ENCODE measurements at places on chromosomes 12 and 14. TPM values are rescaled to one million over a fixed set of nuclear protein-coding genes. Genes with fewer than 3 reads are reported as not detected.

The YARS2 gene
- total RNA-seq: 20.2 TPM

DNA sequence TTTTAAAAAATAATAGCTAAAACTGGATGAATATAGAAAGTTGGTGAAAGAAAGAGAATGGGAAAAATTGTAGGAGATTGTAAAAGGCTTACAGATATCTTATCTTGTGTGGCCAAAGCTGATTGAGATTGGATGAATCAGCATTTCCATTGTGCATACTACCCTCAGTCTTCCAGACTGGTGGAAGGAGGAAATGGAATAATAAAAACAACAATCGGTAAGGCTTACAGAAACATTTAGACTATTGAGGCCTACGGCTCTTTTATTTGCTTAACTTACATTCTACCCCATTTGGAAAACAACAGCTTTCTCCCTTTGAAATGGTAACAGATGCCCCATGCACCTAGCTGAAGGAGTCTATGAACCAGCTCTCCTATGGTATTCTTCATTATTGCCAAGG, 129.8 kb downstream of the PTPRB start:
- H3K27ac ChIP-seq: no peak overlapping the region
- no peak overlapping the region for H3K4me3 ChIP-seq
- no peaks in the 10 kb centered on the region for H3K4me1 ChIP-seq
- H3K36me3 ChIP-seq: no peaks in the 10 kb centered on the region

DNA sequence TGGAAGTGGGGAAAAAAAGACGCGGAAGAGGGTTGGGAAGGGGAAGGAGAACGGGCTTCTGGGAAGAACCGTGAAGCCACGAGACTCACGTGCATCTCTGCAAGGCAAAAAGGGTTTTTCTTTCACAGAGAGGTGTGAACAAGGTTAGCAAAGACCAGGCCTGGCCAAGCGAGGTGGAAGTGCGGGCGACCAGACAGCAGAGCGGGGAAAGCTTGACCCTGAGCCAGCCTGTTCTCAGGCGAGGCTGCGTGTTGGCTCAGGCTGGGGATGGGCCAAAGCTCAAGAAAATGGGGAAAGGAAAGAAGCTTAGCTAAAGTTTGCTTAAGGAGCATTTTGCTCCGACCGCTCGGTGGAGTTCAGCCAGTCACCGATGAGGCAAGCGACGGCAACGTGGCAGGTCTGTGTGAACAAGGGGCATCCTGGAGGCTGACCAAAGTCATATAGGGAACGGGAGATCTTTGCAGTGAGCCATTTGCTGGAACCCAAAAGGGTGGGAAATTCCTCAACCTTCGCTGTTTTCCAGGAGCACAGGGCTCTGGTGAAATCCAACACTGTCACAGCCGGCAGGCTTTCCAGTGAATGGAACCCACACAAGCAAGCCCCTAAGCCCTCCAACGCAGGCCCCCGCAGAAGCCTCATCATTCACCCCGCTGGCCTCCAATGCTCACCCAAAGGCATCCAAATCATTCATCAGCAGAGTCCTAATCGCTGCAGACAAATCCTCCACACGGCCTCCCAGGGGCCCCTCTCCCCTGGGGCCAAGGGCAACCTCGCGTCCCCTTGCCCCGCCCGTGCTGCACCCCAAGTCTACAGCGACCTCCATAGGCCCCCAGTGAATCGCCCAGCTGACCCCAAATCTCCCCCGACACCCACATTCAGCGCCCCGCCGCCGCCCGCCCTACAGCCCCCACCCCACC, 754 bp downstream of the ZNF605 start:
- DNase-seq: peak; percentile 33
- H3K27me3 ChIP-seq: no peaks in the 10 kb centered on the region
- peak overlapping the region; percentile 84 for H3K4me3 ChIP-seq
- peaks cover 36% of the 10 kb centered on the region for H3K36me3 ChIP-seq
- H3K27ac ChIP-seq: peak overlapping the region; percentile 86
- peaks cover 15% of the 10 kb centered on the region for H3K4me1 ChIP-seq

DNA sequence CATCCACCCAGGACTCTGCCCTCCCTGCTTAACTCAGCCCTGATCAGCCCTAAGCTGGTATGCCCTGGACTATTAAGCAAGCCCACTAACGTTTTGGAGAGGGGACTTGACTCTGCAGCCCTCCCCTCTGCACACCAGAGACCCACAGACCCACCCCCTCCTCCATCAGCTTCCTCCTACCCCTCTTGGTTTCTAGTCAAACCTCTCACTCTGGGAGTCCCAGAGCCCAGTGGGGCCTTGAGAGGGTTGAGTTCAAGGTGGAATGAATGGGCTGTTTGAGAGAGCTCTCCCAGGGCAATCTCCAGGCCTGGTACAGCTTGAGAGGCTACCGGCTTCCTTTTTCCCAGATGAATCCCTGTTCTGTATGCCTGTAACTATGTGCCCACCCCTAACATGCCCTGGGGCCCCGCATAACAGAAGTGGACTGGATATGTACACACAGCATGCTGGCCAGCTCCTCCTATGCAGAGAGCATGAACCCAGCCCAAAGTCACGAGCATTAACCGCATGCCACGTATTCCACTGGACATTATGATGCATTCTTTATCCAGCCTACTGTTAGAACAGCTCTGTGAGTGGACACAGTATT, 43.6 kb downstream of the IRF2BPL start:
- no peak for DNase-seq
- peaks cover 22% of the 10 kb centered on the region for H3K4me1 ChIP-seq
- H3K36me3 ChIP-seq: peaks cover 9% of the 10 kb centered on the region
- no peak overlapping the region for H3K27ac ChIP-seq
- H3K4me3 ChIP-seq: no peak overlapping the region

GRCh38 chr12:129885287-129885686, 18.5 kb downstream of the TMEM132D start:
- H3K4me3 ChIP-seq: no peak overlapping the region
- H3K36me3 ChIP-seq: no peaks in the 10 kb centered on the region
- no peaks in the 10 kb centered on the region for H3K27me3 ChIP-seq
- no peaks in the 10 kb centered on the region for H3K4me1 ChIP-seq
- no peak overlapping the region for H3K27ac ChIP-seq

DNA sequence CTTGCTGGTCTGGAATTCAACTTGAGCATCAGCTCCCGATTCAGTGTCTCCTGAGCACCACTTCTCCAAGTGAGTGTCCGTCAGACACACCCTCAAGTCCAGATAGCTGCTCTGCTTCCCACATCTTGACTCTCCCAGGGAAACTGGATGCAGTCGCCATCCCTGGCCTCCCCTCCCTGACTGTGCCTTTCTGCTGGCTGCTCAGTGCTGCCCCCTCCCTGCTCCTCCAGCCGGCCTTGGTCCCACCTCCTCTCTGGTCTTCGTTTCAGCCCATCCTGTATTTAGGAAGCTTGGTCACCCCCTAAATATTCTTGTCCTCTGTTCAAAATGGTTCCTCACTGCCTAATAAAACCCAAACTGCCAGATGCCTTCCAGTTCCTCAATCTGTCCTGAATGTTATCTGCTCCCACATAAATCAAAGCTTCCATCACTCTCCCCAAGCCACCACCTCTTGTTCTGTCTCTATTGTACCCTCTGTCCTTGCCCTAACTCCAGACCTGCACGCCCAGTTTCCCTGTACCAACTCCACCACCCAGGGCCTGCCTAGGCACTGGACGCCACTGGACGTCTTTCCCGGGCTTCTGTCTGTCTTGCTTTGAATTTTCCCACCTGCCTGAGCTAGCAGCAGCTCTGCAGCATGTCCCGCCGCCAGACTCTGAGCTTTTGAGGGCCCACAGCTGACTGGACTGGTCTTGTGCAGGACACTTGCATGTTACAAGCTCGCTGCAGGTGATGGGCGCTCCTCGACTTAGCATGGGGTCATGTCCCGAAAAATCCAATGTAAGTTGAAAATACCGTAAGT, 33.8 kb downstream of the CCDC92 start:
- no peaks in the 10 kb centered on the region for H3K27me3 ChIP-seq
- H3K4me1 ChIP-seq: peaks cover 38% of the 10 kb centered on the region
- no peak for DNase-seq
- H3K27ac ChIP-seq: peak overlapping the region; percentile 84
